ENCODE measurements at places on chromosomes 2 and 18. TPM values are rescaled to one million over a fixed set of nuclear protein-coding genes. Genes with fewer than 3 reads are reported as not detected.
A peak's percentile ranks its signal among the peaks of the same experiment; 100 is the strongest.

DNA sequence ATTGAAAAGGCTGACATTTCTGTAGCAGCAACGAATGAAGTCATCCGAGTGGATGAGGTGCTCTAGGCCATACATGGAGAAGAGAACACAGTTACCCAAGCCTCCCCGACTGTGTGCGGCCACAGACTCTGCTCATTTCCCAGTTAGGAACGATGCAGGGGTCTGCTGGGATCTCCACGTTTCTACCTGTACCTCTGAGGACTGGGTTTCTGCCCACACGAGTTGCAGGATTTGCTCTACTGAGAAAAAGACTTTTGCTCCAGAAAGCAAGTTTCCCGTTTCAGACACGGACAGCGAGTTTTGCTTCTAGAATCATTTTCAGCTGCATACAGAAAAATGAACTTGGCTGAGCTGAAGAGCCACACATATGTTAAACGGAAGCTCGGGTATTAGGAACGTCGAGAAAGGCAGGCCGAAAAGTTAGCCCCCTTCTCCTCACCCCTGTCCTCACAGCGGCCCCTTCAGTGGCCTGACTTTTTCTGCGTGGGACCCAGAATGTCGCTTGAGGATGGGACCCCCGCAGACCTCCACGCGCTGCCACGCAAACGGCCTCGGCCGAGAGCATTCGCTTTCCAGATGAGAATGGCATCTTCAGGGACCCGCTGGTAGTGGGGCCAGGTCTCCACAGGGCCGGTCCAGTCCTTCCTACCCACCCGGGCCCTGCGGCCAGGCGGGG, 582 bp upstream of the RAB31 start:
- peaks cover 38% of the 10 kb centered on the region for H3K4me1 ChIP-seq
- H3K4me3 ChIP-seq = peak overlapping the region; percentile 75
- DNase-seq = no peak
- H3K27ac ChIP-seq = peak overlapping the region; percentile 86

GRCh38 chr2:157283468-157283867, 26.0 kb downstream of the GALNT5 start:
- H3K4me1 ChIP-seq = no peaks in the 10 kb centered on the region
- no peak overlapping the region for H3K4me3 ChIP-seq
- no peak overlapping the region for H3K27ac ChIP-seq
- H3K27me3 ChIP-seq = no peaks in the 10 kb centered on the region
- DNase-seq = no peak

The APOB gene
- total RNA-seq = 0.07 TPM

GRCh38 chr2:214377286-214377624, 33.6 kb upstream of the VWC2L start:
- no peaks in the 10 kb centered on the region for H3K4me1 ChIP-seq
- no peak overlapping the region for H3K4me3 ChIP-seq
- H3K36me3 ChIP-seq = no peaks in the 10 kb centered on the region
- no peak overlapping the region for H3K27ac ChIP-seq
- peak; percentile 50 for DNase-seq
- H3K27me3 ChIP-seq = no peaks in the 10 kb centered on the region

GRCh38 chr2:53450923-53451322, 316.7 kb upstream of the CHAC2 start:
- H3K27ac ChIP-seq = no peak overlapping the region
- no peaks in the 10 kb centered on the region for H3K27me3 ChIP-seq
- no peaks in the 10 kb centered on the region for H3K36me3 ChIP-seq
- no peaks in the 10 kb centered on the region for H3K4me1 ChIP-seq

- no peaks in the 10 kb centered on the region for H3K4me1 ChIP-seq
- no peaks in the 10 kb centered on the region for H3K27me3 ChIP-seq
- no peaks in the 10 kb centered on the region for H3K36me3 ChIP-seq
- DNase-seq = no peak
Observed at GRCh38 chr2:128940378-128940777, 621.7 kb upstream of the HS6ST1 start.

The WDR75 gene
- 39.5 TPM for total RNA-seq

The LOXL3 gene
- 17.6 TPM for total RNA-seq

DNA sequence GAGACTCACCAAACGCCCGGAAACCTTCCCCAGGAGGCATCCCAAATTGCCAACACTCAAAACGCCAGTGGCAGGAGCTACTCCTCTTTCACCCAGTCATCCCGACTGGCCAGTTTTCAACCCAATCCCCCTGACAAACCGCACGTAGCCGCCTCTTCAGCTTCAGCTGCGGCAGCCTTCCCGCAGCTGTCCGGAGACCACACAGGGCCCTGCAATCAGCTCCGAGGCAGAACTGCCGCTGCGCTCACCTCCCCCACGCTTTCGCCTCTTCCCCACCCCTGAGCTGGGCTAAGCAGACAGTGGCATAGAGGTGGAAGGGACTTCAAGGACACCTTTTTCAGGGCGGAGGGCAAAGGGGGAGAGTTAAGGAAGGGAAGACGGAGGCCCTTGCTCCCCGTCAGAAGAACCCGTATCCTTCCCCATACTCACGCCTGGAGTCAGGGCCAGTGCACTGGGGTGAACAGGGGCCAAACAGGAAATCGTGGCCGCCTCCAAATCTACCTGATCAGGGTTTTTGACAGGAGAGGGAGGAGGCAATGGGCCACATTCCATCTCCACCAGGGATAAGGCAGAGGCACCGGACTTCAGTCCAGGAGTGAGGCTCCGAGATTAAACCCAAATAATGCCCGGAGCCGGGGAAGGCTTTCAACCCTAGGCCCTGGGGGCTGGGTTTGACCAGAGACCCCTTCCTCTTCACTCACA, 16.9 kb downstream of the CYP26B1 start:
- peaks cover 4% of the 10 kb centered on the region for H3K27me3 ChIP-seq
- H3K4me1 ChIP-seq = no peaks in the 10 kb centered on the region
- H3K36me3 ChIP-seq = no peaks in the 10 kb centered on the region

DNA sequence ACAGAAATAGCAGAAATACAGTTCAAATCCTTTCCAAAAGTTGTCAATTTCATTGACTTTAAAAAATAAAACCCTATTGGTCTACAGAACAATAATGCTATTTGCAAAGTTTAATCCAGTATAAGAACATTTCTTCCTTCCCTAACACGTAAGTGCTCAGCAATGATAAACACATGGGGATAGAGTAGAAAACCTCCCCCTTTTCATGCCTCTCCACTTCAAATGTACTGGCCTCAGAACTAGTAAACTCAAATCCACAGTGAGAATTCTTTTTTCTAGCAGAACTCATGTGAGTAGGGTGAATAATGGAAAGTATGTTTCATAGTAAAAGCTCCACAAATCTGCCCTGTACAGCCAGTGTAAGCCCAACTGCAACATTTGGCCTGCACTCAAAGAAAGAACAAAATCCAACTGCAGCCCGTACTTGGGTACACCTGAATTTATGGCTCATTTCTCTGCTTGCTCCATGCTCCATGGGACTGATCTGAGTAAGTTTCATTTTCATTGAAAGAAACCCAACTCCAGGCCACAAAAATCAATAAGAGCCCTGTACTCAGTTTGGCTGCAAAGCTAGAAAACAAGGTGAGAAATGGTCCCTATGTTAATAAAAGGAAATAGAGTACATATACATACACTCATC, 115.0 kb upstream of the RMDN2 start:
- no peak for DNase-seq
- H3K27me3 ChIP-seq = no peaks in the 10 kb centered on the region
- no peak overlapping the region for H3K4me3 ChIP-seq
- H3K4me1 ChIP-seq = no peaks in the 10 kb centered on the region

DNA sequence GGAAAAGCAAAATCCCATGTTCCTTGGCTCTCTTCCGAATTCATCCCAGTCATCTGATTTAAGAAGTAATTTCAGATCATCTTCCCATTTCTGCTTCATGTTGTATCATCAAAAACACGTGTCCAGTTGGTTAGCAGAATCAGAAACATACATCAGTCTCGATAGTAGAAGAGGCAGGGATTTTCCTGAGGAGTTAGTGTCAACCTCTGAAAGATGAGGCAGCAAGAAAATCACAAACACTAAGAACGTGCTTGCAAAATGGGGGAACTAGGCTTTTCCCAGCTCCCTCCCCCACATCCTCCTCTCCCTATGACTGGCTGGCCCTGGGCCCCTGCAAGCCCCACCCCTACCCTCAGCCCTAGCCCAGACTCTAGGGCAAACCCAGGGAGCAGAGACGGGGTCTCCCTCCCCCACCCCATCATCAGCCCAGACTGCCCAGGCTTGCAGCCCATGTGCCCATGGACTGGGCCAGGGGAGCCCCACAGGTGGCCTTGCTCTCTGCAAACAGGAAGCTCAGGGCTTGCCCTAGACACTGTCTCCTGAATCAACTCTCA, 161.0 kb upstream of the ID2 start:
- H3K4me3 ChIP-seq = no peak overlapping the region
- DNase-seq = no peak
- peaks cover 4% of the 10 kb centered on the region for H3K4me1 ChIP-seq

The ALK gene
- 0.16 TPM for total RNA-seq

DNA sequence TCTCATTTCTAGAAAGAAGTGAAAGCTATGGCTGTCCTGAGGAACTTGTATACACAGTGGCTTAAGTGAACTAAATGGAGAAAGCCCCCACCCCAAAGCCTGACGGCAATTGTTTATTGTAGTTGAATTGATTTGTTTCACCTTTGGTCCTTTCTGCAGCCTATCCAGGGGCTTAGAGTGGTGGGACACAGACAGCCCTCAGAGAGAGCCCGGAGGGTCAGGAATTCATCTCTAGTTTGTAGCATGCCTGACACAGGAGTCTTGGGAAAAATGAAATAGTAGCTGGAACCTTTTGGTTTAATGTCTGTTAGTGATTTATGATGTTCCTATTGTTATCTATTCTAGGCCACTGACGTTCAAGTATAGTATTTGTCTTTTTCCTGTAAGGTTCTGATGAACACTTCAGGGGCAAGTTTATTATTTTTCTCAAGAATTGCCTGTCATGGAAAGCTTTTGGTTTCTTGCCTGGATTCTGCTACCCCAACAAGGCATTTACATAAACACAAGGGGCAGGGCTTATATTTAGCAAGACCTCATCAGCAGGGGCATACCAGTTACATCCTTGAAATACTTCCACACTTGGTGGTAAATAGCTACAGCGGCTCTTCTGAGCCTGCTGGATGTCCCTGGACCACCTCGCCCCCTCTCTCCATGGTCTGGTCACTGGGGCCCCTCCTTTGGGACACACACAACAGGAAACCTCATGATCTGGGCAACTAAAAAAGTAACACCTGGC, 44.4 kb downstream of the KCNE4 start:
- peaks cover 5% of the 10 kb centered on the region for H3K4me1 ChIP-seq
- H3K36me3 ChIP-seq = no peaks in the 10 kb centered on the region
- no peak overlapping the region for H3K4me3 ChIP-seq
- peak; percentile 61 for DNase-seq
- no peak overlapping the region for H3K27ac ChIP-seq

GRCh38 chr18:4233468-4233867, 221.6 kb downstream of the DLGAP1 start:
- H3K4me1 ChIP-seq = no peaks in the 10 kb centered on the region
- H3K4me3 ChIP-seq = no peak overlapping the region
- DNase-seq = no peak
- no peaks in the 10 kb centered on the region for H3K27me3 ChIP-seq
- H3K36me3 ChIP-seq = no peaks in the 10 kb centered on the region

- H3K27ac ChIP-seq = no peak overlapping the region
- H3K27me3 ChIP-seq = no peaks in the 10 kb centered on the region
- H3K4me1 ChIP-seq = no peaks in the 10 kb centered on the region
- no peak for DNase-seq
- no peak overlapping the region for H3K4me3 ChIP-seq
Observed at GRCh38 chr2:220641137-220641536, 931.0 kb downstream of the EPHA4 start.

The TLX2 gene
- total RNA-seq = not detected

The AOX1 gene
- 3.4 TPM for total RNA-seq

GRCh38 chr2:98470851-98471255, 26.2 kb downstream of the INPP4A start:
- no peaks in the 10 kb centered on the region for H3K36me3 ChIP-seq
- H3K4me1 ChIP-seq = peaks cover 10% of the 10 kb centered on the region
- H3K4me3 ChIP-seq = no peak overlapping the region
- H3K27ac ChIP-seq = no peak overlapping the region
- no peaks in the 10 kb centered on the region for H3K27me3 ChIP-seq

- no peak overlapping the region for H3K4me3 ChIP-seq
- peaks cover 21% of the 10 kb centered on the region for H3K36me3 ChIP-seq
- H3K4me1 ChIP-seq = peaks cover 12% of the 10 kb centered on the region
Observed at GRCh38 chr2:24080701-24081100, 3.9 kb downstream of the TP53I3 start.

- H3K4me3 ChIP-seq = no peak overlapping the region
- no peak overlapping the region for H3K27ac ChIP-seq
- no peak for DNase-seq
- peaks cover 20% of the 10 kb centered on the region for H3K4me1 ChIP-seq
Observed at GRCh38 chr2:226991663-226992062, 155.8 kb downstream of the RHBDD1 start.

DNA sequence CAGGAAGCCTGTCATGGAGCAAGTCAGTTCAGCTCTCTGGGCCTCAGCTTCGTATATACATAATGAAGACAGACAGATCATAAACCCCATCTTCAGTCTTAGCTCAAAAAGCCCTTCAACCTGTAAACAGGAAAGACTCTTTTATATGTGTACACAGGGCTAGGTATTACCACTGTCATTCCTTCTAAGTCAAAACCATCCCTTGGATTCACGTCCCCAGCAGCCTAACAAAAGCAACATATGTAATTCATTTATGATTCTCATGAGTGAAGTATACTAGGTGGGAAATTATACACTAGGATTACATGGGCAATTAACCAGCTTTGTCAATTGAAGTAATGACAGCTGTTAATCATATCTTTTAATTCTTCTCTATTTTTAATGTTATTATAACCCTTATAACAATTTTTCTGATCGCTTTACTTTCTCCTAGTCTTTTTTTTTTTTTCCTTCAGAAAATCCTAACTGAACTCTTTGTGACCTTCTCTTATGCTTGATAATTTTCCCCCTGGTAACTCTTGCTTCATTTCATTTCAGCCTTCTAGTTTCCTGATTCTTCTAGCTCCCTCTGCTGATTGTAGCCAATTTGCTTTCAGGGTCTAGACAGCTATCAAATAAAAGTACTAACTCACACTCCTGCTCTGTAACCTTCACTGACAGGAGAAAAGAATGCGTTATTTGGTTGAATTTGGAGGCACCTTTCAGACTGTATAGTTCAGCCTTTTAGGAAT, 99.7 kb downstream of the RBM43 start:
- H3K4me1 ChIP-seq = no peaks in the 10 kb centered on the region
- H3K27ac ChIP-seq = no peak overlapping the region
- peak; percentile 23 for DNase-seq
- no peaks in the 10 kb centered on the region for H3K36me3 ChIP-seq
- H3K27me3 ChIP-seq = no peaks in the 10 kb centered on the region

DNA sequence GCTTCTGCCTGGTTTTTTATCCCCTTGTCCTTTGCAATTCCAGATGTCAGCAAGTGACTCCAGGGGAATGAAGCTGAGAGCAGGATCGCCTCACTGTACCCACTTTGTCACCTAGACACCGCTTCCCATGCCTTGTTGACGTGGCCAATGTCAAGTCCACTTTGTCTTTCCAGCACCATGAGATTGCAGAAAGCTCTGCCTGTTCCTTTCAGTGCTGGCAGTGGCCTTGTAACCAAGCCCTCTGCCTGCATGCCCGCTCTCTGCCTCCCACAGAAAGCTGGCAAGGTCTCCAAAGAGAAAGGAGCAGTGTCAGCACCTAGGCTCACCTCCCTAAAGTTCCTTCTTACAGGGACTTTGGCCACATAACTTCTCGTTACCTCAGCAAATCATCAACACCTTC, 282.2 kb upstream of the ST6GAL2 start:
- DNase-seq = no peak
- no peak overlapping the region for H3K4me3 ChIP-seq
- no peak overlapping the region for H3K27ac ChIP-seq
- no peaks in the 10 kb centered on the region for H3K4me1 ChIP-seq
- H3K36me3 ChIP-seq = no peaks in the 10 kb centered on the region
